ENCODE measurements at places on chromosomes 16 and 17.

DNA sequence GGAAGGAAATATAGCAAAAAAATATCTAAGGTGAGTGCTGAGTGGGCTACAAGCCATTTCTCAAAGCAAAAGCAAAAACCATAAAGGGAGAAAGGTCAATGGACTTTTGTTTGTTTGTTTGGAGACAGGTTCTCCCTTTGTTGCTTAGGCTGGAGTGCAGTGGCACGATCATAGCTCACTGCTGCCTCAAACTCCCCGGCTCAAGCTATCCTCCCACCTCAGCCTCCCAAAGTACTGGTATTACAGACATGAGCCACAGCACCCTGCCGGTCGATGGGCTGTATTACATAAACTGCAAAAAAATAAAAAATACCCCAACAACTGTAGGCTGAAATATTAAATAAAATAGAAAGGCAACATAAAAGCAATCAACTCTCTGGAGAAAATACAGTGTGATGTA is 3.5 kb upstream of the RBBP6 start:
- DNase-seq: no peak

DNA sequence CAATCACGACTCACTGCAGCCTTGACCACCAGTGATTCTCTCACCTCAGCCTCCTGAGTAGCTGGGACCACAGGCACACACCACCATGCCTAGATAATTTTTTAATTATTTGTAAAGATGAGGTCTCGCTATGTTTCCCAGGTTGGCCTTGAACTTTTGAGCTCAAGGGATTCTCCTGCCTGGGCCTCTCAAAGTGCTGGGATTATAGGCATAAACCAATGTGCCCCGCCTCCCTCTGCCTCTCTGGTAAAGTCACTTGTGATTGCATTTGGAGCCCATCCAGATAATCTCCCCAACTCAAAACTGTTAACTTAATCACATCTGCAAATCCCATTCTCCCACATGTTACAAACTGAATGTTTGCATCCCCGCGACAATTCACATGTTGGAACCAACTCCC is 11.8 kb upstream of the PECAM1 start:
- no peak for DNase-seq

DNA sequence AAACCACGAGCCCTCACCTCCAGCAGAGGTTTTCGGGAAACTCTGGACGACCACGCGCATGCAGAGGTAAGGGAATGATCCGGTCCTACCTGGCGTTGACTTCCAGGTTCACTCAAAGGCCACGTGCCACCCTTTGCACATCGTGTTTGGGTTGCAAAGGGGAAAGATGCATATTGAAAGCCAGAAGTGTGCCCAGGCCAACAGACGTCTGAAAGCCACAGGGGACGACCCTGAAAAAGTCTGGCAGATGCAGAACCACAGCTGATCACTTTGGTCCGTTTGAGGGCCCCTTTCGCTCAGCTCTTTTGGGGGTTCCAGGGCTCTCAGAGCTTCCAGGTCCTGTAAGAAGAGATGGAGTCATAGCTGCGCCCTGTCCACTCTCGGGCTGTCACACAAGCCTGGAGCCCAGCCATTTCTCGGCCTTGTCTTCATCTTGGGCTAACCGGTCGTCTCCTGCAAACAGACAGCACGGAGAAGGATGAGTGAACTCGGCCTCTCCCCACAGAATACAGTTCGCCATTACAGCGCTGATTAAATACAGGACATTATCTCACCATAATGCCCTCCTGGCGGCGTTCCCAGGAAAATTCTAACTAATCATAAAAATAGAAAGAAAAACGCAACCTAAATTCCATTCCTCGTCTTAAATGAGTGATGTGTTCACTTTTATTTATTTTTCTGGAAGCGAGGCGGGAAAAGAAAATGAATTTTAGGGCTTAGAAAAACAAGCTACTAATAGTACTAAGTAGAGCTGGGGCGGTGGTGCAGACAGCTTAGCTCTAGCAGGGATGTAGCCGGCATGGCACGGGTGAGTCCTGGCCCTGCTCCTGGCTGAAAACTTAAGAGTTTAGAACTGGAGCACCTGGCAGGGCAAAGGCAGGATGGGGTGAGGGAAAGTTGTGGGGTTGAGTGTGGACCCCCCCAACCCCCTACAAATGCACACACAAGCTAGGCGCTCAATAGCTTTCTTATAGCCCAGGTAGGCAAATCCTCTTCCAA is 45.5 kb upstream of the ZFHX3 start:
- no peak for DNase-seq

DNA sequence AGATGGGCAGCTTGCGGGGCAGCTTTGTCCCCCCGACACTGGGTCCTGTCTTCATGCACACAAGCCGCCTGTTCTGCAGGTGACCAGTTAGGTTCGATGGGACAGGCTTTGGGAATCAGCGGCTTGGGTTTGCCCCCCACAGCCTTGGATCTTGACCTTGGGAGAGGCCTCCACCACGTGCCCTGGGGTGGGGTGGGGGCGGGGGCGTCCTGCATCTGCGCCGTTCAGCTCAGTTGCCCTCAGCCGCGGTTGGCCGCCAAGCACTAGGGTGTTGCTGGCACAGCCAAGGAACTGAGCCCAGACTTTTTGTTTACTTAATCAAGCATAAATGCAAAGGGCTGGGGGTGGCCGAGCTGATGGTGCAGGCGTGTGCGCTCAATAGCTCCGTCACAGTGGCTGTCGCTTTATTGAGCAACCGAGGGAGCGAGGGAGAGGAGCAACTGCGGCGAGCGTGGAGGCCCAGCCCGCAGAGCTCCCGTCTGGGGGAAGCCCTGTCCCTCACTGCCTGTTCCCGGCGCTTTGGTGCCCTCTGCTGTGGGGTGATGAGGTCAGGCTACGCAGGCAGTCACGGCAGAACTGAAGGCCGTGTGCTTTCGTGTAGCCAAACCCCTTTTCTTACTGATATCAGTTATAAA is 33.9 kb downstream of the JPH3 start:
- DNase-seq: peak; percentile 55

GRCh38 chr16:50614955-50615724 is 66.0 kb downstream of the SNX20 start:
- no peak for DNase-seq
